GM12865 (cell line): ENCODE measurements at places on chromosomes 13 and 19.

GRCh38 chr13:99496184-99497142, 4.8 kb upstream of the TM9SF2 start:
- DNase-seq, result peak; percentile 94

DNA sequence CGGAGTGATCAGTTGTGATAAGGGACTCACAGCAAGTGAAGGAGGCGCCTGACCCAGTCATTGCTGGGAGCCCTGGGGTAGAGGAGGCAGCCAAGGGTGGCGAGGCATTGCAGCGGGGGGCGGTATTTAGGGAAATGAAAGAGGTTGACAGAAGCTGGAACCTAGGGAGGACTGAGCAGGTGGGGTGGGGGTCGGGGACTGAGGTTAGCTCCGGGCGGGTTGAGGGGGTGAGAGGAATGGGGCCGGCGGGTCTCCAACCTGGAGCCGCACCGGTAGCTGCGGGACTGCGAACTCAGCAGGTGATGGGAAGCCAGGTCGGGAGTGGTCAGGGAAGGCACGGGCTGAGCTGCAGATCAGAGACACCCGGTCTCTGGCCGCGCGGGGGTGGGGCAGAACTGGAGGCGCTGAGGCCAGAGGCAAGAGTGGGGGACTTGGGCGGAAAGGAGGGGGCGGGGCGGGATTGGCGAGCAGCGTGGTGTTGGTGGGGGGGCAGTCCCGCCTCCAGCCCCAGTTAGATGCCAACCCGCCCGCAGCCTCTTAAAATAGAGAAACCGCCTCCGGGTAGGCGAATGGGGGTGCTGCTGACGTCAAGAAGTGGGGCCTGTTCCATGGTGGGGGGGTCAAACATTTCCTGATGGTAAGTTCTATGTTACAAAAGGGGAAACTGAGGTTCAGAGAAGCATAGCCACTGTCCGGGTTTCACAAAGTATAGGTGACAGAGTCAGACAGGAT, 1.5 kb downstream of the MAST3 start:
- peak; percentile 96 for DNase-seq

- peak; percentile 81 for DNase-seq
Measured at GRCh38 chr19:18304458-18305310, 18.2 kb downstream of the LSM4 start.

DNA sequence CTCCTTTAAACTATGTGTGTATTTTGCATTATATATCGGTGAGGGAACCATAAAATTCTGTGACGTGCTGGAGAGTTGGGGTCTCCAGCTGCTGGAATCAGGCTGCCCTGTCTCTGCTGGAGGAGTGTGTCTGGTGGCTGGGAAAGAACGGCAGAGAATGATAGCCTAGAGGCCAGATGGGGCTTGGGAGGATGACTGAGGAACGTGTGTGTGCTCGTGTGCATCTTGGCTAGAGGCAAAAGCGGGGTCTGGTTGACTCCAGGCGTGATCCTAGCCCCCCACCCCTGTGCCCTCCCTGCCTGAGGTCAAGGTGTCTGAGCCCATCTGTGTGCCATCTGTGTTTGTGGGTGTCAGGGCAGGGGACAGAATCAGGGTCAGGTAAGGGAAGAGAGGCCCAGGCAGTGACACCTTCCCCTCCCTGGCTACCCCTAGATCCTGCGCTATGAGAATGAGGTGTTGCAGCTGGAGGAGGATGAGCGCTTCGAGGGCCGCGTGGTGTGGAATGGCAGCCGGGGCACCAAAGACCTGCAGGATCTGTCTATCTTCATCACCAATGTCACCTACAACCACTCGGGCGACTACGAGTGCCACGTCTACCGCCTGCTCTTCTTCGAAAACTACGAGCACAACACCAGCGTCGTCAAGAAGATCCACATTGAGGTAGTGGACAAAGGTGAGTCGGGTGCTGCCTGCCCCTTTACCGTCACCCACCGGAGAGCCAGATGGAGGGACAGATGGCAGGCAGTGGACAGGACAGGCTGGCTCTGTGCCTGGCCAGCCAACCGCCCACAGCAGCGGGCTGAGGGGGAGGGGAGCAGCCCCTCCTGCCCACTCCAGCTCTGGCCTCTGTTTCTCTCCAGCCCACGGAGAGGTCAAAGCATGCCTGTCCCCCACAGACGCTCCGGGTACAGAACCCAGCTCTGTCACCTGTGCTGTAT, 3.1 kb downstream of the SCN1B start:
- no peak for DNase-seq

DNA sequence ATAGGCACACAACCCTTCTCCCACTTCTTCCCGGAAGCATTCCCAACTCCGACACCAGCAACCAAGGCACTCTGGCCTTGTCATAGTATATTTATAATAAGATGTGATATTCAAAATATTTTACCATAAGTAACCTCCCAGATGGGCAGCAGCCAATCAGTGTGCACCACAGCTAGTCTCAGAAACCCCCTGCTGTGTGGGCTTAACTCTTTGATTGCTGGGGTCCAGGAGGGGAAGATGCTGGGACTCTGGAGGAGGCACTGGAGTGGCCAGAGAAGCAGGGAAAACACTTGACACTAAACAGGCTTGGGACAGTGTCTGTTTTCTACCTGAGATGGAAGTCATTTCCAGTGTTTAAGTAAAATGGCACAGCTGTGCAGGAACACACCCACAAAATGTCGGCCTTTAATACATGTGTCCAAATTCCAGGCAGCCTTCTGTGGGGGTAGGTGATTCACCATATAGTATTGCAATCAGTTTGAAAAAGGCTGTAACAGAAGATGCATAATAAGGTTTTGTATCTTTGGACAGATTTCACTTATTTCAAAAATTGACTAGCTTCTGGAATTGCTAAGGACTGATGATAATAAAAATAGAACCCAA, 100.7 kb downstream of the MBNL2 start:
- no peak for DNase-seq
